ENCODE measurements at places on chromosomes 4 and X. TPM values are rescaled to one million over a fixed set of nuclear protein-coding genes. Genes with fewer than 3 reads are reported as not detected.

SLC9B1 gene
- 1.1 TPM for total RNA-seq

ZCCHC12 gene
- 0.46 TPM for total RNA-seq

TMPRSS11F gene
- total RNA-seq = not detected

ODAM gene
- total RNA-seq = not detected

RNF212 gene
- 3.5 TPM for total RNA-seq

CD38 gene
- not detected for total RNA-seq

All from epithelial cell of proximal tubule (primary cell).